Memory B cell (primary cell): ENCODE measurements at places on chromosomes 2 and 18.
A peak's percentile ranks its signal among the peaks of the same experiment; 100 is the strongest.

GRCh38 chr2:231655894-231656293, 52.4 kb upstream of the PTMA start:
- no peak for DNase-seq

- no peak for DNase-seq
These were observed 46.0 kb upstream of the MBP start for GRCh38 chr18:77178559-77178958.

GRCh38 chr18:64017870-64018269, 48.0 kb downstream of the SERPINB8 start:
- no peak for DNase-seq

DNA sequence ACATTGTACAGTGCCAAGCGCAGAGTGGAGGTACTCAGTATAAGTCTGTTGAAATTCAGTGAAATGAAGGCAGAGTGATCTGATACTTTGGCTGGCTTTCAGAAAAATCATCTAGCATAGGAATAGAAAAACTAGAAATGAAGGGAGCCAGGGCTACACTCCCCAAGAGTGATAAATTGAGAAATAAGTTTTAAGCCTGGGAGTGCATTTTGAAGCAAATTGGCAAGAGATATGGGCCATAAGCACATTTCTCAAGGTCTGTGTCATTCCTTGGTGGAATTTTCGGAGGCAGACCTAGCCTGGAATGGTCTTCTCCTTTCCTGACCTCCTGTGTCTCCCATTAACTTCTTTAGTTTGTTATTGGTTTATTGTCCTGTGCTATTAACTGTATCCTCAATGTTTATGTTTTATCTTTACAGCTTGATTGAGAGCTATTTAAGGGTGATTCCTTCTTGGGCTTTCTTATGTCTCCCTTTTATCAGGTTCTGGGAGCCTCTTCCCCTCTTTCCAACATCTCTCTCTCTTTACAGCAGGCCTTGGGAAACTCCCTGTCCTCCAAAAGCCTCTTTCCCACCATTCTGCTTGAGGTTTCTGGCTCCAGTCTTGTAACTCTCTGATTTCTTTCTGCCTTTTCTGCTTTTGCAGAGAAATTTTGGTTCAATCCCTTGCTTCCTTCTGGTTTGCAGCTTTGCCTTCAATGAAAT, 649.5 kb downstream of the SLC4A3 start:
- no peak for DNase-seq

- no peak for DNase-seq
These were observed 1.9 kb downstream of the SP5 start for GRCh38 chr2:170716851-170717598.

DNA sequence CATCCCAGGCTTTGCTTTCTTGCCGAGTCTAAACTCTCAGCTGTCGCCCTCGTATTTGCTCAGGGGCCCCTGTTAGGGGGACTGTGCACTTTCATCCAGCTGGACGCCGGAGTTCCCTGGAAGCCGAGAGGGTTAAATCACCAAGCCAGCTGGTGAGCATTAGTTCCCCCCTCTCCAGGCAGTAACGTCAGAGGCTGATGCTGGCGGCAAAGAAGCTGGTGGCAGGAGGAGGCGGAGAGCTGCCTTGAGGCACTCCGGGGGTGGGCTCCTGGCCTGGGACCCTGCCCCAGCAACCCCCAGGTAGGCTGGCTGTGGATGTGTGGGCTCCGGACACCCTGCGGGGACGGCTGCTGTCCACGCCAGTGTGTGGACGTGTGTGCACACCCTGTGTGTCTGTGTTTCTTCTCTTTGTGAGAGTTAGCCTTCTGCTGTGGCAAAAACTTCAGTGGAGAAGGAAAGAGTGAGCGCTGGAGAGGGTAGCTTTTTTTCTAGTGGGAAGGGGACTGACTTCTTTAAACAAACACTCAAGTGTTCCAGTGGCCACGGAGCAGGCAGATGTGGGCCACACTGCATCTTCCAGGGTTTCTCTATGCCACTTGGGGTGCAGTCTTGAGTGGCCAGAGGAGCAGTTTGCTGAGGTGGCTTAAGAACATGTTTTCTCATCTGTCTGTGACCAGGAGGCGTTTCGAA, 84.7 kb downstream of the GLI2 start:
- no peak for DNase-seq

- no peak for DNase-seq
These were observed 24.4 kb downstream of the CD28 start for GRCh38 chr2:203730883-203731282.

DNA sequence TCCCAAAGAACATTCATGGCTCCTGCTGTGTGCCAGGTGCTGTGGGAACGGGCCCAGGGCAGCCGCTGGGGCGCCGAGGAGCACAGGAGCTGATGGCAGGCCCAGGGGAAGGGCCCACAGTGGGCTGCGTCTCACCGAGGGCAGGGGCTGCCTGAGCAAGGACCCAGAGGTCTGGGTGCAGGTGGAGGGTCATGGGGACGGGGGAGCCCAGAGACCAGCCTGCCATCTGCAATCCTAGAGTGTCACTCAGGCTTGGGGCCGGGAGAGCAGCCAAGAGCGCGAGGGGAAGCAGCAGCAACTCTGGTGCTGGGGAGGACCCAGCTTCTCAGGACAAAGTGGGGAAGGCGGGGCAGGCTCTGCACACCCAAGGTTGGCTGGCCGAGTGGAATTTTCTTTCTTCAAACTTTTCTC, 207.4 kb downstream of the HDAC4 start:
- no peak for DNase-seq

GRCh38 chr2:105660489-105660888, 84.2 kb upstream of the NCK2 start:
- DNase-seq = no peak

- no peak for DNase-seq
These were observed 11.0 kb downstream of the ADRA2B start for GRCh38 chr2:96105152-96105915.

DNA sequence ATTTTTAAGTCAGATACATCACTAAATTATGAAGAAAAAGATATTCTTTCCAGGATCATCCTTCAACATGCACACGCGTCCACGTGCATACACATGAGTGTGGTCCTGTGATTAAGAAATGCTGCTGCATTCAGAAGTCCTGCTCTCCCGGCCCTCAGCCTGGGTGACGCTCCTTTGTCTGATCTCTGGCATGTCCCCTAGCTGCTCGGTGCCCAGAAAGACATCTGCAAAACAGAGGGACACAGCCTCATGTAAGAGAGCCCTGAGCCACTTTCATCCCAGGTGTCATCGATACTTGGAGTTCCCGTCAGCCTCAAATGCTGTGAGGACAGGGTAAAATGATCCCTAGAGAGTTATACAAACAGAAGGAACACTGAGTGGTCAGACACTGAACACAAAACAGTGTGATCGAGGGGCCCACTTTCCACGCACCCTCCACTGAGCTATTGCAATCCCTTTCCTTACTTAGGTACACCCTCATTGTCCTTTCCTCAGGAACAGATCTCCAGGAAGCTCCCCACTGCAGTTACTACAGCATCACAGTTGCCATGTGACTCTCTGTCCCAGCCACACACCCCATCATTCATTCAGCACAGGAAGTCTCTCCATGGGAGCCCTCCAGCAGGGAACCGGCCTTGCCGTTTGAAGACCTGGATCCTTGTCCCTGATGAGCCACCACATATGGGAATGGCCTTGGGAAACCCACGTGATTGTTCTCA, 32.1 kb downstream of the CRACDL start:
- no peak for DNase-seq

GRCh38 chr2:138185827-138186226, 221.6 kb downstream of the HNMT start:
- no peak for DNase-seq

GRCh38 chr18:37163119-37163518, 334.2 kb downstream of the KIAA1328 start:
- no peak for DNase-seq

GRCh38 chr2:32068-32467, 14.2 kb downstream of the FAM110C start:
- DNase-seq = no peak

- no peak for DNase-seq
These were observed 8.1 kb downstream of the EMILIN2 start for GRCh38 chr18:2854875-2855274.

GRCh38 chr2:232332940-232333259, 45.7 kb upstream of the ALPP start:
- no peak for DNase-seq

GRCh38 chr2:134773335-134773734, 54.5 kb upstream of the TMEM163 start:
- DNase-seq = peak; percentile 12

DNA sequence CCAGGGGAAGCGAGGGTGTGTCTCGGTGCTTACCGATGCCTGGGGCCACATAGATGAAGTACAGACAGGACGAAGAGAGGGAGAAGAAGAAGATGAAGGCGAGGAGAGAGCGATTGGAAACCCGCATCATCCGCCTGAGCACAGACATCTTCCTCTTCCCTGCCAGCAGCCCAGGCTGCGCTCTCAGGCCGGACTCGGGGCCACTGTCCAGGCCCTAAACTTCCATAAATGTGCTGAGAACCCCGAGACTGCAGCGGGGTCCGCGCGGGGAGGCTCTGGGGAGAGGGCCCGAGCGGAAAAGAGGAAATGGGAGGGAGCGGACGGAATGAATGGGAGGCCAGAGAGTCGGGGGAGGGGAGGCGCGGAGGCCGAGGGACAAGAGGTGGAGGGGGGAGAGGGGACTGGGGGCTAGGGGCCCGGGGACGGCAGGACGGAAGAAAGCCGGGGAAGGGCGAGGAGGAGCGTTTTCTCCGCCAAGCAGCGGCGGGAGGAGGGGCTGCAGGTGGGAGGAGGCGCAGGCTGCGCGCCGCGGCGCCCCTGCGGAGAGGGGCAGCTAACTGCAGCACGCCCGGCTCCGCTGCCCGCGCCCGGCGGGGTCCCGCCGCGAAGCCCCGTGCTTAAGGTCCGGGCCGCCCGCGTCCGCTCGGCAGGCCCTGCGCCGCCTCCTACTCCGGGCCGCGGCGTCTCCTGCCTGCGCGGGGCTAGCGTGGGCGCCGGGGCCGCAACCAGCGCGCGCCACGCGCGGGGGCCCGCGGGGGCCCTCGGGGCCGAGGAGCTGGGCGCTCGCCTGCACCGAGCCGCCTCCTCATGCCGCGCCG, at the start of gene B4GALT6:
Gene B4GALT6, minus strand, starts transcription at position 303 of the 818 bp plus-strand sequence. Its CDS starts 155 bp downstream, at position 148.
- DNase-seq = peak; percentile 22

DNA sequence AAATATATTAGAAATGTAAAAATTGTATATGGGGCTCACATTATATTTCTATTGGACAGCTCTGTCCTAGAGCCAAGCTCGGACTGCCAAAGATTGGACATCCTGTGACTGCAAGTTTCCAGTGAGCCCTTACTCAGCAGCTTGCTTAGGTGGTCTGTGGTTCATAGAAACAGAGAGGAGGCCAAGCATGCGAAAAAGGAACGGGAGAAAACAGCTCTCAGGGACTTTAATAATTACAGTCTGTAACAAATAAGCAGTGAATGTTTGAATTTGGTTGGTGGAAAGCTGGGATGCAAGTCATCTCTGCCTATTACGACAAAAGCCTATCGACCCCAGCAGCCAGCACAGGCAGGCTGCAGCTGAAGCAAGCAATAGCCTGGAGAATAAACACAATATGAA, 35.6 kb downstream of the WIPF1 start:
- no peak for DNase-seq

DNA sequence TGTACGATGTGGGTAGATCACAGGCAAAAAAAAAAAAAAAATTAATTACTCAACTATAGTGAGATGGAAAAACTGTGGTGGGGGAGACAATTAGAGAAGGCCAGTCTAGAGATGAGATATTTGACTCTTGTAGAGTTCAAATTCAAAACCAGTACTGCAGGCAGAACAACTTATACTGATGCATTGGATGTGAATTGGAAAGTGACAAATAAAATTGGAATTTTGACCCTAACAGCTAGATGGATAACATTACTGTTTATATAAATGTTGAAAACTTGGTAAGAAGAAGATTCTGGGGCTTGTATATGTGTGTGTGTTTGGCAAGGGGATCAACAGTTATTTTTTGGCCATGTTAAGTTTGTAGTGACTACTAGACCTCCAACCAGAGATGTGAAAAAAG, 256.9 kb downstream of the RND3 start:
- no peak for DNase-seq

- DNase-seq = no peak
These were observed 73.2 kb downstream of the EMILIN2 start for GRCh38 chr18:2920027-2920426.

GRCh38 chr18:68763083-68763482, 34.8 kb upstream of the CCDC102B start:
- DNase-seq = no peak

DNA sequence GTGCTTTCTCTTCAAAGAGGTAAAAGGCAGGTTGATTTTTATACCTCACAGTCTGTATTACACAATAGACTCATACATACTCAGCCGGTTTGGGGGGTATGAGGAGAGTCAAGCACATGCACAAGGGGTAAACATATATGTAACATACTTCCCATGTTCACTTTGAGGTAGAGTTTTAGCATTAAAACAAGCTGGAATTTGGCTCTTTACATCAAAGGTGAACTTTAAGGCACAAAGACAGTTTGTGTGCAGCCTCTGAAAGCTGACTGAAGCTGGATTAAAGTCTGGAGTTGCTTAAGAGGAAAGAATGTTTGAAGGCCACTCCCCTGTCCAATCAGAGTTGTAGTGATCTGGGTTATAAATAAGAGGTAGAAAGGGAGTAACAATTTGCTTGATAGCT, 282.0 kb downstream of the DPP10 start:
- DNase-seq = no peak

GRCh38 chr18:6557770-6558248, 143.1 kb upstream of the L3MBTL4 start:
- no peak for DNase-seq

GRCh38 chr18:21823848-21824247, 83.3 kb downstream of the MIB1 start:
- DNase-seq = no peak

DNA sequence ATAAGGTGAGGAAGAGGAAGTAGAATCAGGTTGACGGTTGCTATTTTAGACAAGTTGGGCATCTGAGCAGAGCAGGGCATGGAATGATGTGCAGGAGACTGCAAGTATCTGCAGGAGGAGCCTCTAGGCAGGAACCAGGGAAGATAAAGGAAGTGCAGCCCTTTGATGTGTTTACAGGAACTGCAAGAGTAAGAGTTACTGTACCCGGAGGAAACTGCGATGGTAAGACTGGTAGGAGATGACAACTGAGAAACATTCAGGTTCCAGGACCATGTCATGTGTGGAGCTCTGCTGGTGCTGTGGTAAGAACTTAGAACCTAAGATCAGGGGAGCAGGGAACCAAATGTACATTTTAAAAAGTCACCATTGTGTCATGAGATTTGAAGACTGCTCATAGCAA, 134.3 kb upstream of the STON1 start:
- DNase-seq = no peak

DNA sequence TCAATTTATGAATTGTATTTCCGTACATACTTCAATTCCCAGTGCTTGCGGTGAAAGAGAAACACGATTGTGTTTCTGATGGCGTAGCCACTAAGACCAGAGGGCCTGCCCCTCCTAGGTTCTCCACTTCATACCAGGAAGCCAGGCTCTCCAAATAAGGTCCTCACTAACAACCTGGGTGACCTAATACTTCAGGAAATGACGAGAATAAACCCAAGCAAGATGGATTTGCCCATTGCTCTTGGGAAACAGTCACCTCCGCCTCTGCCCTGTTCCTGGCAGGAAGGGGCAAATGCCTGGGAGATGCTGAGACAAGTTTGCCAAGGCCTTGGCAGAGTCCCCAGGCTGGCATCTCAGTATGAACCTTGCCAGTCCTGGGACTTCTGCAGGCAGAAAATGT, 41.8 kb downstream of the TTC32 start:
- no peak for DNase-seq

- no peak for DNase-seq
These were observed 3.4 kb downstream of the PXDN start for GRCh38 chr2:1740716-1741589.
